ENCODE measurements at places on chromosomes 6 and 20. TPM values are rescaled to one million over a fixed set of nuclear protein-coding genes. Genes with fewer than 3 reads are reported as not detected.

The C6orf141 gene
- polyA plus RNA-seq: not detected

DNA sequence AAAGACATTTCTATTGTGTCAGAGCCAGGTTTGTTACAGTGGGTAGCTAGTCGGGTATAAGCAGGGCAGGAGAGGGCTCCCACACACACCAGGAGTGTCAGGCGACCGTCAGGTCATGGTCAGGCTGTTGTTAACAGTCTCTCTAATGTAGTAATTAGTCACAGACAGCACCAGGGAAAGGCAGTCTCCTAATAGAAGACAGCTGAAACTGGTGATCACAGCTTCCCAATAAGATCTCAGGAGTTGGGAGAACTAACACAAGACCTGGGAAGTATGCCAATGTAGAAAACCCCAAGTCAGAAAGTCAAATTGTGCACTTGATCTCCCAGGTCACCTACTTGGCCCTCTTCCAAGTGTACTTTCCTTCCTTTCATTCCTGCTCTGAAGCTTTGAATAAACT, 53.0 kb upstream of the GPR6 start:
- no peak for DNase-seq

DNA sequence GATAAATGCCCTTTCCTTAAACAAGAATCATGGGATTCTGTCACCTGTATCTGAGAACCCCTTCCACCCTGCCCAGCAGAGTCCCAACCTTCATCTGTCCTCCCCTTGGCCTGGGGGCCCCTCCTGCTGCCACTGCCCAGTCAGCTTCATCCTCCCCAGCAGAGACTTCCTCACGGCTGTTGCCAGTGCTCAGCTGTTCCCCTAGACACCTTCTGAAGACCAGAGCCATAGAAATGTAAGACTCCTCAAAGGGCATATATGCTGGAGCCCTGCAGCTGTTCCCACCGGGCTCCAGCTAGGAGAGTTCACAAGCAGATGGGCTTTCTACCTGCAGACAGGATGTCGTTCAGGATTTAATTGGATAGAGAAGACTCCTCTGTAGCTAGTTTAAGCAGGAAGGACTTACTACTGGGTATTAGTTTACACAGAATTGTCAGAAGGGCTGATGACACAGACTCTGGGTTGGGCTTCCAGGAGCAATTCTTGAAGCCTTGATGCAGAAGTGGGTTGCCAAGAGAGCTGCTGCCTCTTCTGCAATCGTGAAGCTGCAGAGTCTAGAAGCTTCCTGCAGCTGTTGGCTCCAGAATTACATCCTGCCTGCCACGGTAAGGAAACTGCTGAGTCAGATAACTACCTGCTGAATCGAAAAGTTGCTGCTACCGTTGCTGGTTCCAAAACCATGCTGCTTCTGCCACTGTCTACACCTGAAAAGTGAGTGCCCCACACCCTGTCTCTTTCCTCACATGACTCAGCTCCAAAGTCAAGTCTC, 57.1 kb upstream of the MLN start:
- peak; percentile 24 for DNase-seq

- no peak for DNase-seq
Measured at GRCh38 chr20:49398401-49399144, 83.9 kb downstream of the KCNB1 start.

DNA sequence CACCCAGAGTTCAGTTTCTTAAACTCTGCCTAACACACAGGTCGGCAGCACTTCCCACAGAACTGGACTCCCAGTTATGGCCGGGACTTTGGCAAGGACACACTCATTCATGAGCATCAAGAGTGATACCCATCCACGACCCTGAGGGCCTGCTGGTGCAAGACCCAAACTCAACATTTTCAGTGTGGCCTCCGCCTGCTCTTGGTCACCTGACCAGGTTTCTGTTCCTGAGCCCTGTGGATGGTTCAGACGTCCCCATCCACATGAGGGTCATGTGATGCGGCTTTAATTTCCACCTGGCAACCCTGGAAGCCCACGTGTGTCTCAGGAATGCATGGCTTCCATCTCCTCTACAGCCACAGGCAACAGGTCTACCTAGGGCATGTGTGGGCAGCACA, 245.3 kb downstream of the DLL1 start:
- no peak for DNase-seq

- DNase-seq: no peak
Measured at GRCh38 chr20:1856424-1856823, 38.8 kb upstream of the SIRPA start.

DNA sequence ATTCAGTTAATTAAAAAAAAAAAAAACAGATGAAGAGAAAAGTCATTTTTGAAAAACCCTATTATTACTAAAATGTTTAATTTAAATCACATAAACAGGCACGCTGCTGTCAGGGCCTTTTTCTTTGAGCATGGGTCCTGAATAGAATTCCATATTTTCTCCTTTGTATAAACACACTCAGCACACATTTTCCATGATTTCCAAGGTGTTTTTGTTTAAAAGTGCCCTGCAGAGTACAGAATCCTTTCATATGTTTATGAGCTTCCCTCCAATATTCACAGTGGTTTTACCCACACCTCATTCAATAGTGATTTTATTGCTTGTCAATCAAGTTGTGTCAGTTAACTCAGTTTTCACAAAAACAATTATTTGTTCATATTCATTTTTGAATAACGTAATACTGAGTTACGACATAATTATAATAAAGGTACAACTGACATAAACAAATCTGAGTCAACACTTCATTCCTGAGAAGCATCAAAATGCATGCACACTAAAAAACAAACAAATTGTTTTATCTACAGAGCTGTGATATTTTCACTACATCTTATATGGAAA, 15.2 kb downstream of the SLC35B3 start:
- DNase-seq: no peak

DNA sequence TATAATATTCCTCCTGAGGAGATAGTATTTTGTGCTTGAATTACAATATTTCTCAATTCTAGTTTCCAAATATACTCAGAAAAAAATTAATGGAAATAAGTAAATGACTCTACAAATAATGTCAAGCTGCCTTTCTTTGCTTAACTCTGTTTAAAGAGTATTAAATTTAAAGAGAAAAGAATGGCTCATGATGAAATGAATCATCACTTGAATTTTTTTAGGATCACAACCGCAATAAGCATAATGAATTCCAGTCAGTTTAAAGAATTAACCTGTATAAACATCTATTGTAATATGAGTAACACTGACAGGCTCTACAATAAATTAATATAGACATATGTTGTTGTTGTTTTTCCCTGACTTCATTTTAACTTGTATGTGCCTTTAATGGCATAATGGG, 266.2 kb upstream of the ADGRB3 start:
- DNase-seq: no peak

GRCh38 chr6:131641554-131641953, 4.5 kb downstream of the ENPP3 start:
- DNase-seq: no peak

- no peak for DNase-seq
Measured at GRCh38 chr6:45759472-45759810, 256.2 kb downstream of the CLIC5 start.

GRCh38 chr6:158161566-158162254, 6.4 kb downstream of the SERAC1 start:
- no peak for DNase-seq

GRCh38 chr6:13818341-13818740, 4.0 kb upstream of the MCUR1 start:
- no peak for DNase-seq

DNA sequence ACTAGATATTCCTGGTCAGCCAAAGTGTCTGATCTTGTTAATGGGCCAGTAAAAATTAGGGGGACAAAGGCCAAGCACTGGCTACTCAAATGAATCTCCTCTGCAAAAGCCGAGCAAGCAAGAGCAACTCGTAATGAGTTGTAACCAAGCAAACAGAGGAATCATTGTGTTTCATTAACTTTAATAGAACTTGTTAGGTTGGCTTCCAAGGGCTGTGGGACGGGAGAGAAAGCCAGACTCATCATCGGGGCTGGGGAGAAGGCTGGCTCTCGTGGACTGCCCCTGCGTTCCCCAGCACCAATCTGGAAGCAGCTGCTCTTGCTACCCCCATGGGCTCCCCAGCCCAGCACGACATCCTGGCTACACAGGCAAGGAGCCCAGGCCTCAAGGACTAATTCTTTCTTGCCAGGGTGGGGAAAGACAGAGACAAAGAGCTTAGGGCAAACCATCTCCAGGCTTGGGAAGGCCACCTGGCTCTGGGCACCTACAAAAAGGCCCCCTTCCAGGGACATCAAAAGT, 10.5 kb upstream of the SCUBE3 start:
- DNase-seq: no peak

DNA sequence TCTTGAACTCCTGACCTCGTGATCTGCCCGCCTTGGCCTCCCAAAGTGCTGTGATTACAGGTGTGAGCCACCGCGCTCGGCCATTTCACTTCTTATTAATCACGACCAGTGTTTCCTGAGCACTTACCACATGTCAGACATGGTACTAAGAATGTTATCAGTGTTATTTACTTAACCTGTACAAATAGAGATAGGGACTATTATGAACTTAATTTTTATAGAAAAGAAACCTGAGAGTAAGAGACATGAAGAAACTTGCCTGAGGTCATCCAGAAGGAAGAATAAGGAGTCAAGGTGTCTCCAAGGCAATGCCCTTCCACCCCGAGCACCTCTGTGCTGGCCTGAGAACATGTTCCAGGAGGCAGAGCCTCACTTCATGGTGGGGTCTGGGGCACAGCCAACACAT, 29.3 kb upstream of the EZR start:
- DNase-seq: no peak

The CRISP3 gene
- not detected for polyA plus RNA-seq

DNA sequence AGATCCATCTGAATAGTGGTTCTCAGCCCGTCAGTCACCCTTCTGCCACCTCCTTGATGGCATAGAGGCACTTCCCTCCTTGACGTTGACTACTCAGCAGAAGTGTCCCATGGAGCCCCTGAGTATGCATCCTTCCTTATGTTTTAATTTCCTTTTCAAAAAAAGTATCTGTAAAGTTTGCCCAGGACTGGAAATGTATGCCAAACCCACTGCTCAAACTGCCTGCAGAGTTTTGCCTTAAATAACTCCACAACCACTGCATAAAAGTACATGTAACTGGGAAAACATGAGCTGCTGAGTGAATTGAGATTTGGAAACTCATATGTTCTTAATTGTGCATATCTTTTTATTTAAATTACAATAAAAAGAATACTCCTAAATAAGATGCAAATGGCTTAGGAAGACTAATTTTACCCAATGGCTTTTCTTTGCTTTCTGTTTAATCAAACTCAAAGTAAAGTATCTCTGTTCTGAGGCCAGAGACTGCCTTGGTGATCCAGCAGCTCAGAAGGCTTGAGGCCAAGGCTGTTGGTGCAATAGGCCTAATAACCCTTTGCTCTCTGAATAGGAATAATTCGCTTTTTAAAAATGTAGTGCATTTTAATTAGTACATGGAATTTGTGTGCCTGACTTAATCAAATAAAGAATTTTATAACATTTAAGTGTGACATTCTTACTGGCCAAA, 90.4 kb downstream of the FNDC1 start:
- no peak for DNase-seq

GRCh38 chr6:62324834-62325233, 38.8 kb upstream of the KHDRBS2 start:
- DNase-seq: no peak

The FLOT1 gene
- 162 TPM for polyA plus RNA-seq

The ZKSCAN3 gene
- polyA plus RNA-seq: 3.7 TPM

DNA sequence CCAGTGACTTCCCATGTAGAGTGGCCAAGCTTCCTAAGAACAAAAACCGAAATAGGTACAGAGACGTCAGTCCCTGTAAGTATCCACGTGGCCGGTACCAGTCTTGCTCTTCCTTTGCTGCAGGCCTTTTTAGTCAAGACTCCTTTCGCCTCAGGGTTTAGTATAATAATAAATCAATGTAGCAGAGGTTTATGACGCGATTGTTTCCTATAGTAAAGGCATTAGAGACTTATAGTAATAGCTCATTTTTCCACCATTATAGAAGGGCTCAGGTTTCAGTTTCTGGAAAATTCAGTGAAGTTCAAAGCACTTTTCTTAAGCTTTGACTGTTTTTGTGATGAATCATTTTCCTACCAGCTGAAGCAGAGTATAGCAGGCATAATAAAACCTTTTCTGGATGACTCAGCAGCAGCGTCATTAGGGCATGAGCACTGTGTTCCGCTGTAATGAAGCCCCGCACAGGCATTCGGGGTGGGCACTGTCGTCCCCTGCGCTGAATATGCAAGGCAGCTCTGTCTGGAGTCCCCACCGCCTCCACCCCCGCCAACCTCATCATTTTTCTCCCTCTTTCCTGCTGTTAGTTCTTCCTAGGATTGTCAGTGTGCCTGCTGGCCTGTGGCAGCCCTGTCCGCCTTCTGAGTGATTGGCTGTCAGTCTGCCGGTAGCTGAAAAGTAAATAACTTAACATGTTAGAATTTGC, 51.3 kb downstream of the PTPN1 start:
- DNase-seq: peak; percentile 99

- peak; percentile 33 for DNase-seq
Measured at GRCh38 chr6:53179961-53180651, 31.5 kb upstream of the GCM1 start.

The GPR6 gene
- polyA plus RNA-seq: not detected

DNA sequence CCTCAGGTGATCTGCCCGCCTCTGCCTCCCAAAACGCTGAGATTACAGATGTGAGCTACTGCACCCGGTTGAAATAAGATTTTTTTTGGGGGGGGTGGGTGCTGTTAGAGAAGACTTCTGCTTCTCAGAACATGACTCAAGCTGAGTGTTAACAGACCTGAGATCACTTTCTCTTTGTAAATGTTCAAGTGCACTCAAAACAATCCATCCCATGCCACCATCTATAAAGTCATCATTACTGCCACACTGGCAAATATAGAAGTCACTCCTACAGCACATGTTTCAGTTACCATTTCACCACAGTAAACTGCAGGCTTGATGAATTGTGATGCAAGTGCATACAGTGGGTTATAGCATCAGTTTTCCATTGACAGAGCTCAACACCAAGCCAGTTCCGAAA, 9.0 kb downstream of the VPS16 start:
- DNase-seq: no peak

DNA sequence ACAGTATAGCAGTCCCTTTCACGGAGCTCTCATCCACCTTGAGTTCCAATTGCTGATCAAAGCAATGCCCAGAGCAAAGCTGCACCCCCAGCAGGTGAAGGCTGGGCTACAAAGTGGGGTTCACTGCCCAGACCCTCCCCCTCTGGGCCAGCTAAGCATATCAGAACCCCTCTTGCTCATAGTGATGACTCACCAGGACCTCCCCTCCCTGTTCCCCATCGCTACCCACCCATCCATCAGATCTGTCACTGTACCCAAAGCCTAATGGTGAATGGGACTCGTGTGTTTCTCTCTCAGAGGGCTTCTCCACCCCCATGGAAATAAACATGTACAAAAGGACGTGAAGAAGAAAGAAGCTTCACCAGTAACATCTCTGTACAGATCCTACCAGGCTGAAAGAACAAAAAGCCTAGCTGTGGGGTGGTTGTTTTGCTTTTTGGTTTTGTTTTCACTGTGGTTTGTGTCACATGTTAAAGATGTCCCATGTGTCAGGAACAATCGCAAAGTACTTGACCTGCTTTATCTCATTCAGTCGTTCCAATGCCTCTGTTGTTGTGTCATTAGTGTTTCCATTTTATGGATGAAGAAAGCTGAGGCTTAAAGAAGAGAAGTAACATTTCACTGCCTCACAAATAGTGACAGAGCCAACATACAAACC, 518.5 kb downstream of the CD83 start:
- no peak for DNase-seq

- DNase-seq: no peak
Measured at GRCh38 chr6:6331393-6331792, 10.9 kb upstream of the F13A1 start.

The NXT1 gene
- polyA plus RNA-seq: 23.6 TPM
